ENCODE measurements at places on chromosomes 5 and 9.

DNA sequence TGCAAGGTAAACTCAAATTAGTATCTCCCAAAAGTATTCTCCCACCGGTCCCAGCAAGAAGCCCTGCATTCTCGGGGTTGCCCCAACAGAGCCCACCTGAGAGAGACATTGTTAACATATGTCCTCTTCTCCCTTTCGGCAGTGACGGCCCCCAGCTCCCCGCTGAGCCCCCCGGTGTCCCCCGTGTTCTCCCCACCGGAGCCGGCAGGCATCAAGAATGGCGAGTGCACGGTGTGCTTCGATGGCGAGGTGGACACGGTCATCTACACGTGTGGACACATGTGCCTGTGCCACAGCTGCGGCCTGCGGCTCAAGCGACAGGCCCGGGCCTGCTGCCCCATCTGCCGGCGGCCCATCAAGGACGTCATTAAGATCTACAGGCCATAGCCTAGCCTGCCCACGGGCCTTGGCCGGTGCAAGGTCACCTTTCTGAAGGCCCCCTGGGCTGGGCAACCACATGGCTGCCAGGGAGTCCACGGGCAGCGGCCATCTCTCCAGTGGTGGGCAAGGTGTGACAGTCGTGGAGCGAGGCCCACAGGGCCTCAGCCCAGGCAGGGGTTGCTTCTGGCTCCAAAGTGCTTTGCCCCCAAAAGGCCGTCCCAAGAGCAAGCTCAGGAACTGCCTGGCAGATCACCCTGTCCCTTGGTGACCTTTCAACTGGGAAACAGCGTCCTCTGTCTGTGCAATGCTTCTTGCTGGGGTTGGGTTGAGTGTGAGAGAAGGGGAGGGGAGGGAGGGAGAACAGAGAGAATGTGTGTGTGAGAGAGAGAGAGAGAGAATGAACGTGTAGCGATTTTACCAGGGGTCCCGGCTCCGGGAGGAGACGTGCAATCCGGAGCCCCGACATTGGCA lies 45.7 kb downstream of the NEURL1B start:
- DNase-seq: no peak

GRCh38 chr5:91141642-91142041 lies 241.5 kb downstream of the ARRDC3 start:
- DNase-seq: no peak

DNA sequence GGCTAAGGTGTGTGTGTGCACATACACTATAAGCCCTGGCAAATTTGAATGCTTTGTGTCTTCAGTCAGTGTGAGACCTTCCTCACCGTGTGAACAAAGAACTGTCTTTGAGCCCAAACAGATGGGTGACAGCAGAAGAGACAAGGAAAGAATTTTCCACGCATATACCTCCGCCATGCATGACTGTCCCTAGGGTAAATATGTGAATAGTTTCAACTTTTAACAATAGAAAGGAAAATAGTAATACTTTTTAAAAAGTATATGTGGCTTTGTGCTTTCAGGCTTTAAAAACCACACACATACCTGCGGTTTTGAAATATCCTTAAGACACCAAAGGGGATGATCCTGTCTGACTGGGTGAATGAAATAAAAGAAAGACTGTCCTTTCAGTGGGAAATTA lies 438.6 kb upstream of the MPDZ start:
- no peak for DNase-seq

- no peak for DNase-seq
Observed at GRCh38 chr5:150788977-150789376, 10.4 kb downstream of the SMIM3 start.

GRCh38 chr5:175694371-175695160 lies 36.7 kb downstream of the HRH2 start:
- DNase-seq: peak; percentile 9

GRCh38 chr9:133783331-133783731 lies 45.2 kb upstream of the SARDH start:
- no peak for DNase-seq
